ENCODE measurements at places on chromosomes 1 and 21. TPM values are rescaled to one million over a fixed set of nuclear protein-coding genes. Genes with fewer than 3 reads are reported as not detected.

Gene CXADR
- polyA plus RNA-seq = 174 TPM

Gene C1orf141
- not detected for polyA plus RNA-seq

Gene RNF186
- polyA plus RNA-seq = not detected

Gene DAB1
- polyA plus RNA-seq = 11.4 TPM

Data from neural cell (in vitro differentiated cells).